ENCODE measurements at places on chromosomes 5 and 9.

- no peak for DNase-seq
Measured at GRCh38 chr9:93248386-93249040, 64.6 kb downstream of the WNK2 start.

DNA sequence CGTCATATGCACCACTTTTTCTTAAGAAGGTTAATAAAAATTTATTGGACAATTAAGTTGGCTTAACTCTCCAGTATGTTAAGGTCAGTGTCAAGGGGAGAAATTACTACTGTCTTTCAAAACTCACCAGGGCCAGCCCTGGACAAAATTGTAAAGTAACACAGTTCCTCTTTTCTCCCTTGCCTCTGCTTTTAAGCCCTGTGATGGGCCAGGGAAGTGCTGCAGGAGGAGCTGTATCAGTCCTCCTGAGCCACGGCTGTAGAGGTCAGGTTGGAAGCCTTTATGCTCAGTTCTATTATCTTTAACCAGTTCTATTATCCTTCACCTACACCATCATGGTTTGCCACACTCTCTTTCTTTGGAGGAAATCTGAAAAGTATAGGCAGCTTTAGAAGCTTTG, 11.5 kb upstream of the PPP2R2B start:
- no peak for DNase-seq

GRCh38 chr5:38468978-38469706, 87.3 kb downstream of the LIFR start:
- DNase-seq = peak; percentile 52

DNA sequence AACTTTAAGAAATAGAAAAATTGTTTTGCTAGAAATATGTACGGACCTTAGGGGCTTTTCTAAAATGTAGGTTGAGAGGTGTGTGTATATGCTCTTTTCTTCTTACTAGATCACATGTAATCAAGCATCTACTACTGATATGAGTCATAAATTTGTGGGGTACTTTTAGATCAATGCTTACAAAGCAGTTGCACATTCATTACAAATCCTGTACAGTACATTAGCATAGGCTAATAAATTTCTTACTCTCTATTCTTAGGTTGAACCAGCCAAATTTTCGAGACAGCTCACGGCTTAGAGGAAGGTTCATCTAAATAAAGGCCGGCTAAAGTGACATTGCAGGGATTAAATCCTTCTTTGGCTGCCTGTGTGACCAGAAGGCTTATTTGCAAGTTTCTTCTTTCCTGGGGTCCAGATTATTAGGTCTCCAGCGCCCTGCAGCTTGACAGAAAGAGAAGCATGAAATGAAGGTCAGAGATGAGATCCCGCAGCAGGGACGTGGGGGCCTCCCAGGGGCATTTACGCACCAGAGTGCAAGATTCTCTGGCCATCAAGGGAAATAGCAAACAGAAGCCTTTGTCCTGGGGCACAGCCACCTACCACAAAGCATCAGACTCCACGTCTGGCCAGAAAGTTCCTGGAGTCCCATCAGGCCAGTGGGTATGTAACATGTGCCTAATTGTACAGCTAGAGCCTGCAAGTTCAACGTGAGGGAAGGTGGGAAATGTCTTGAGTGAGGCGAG, 53.0 kb downstream of the NIM1K start:
- no peak for DNase-seq

GRCh38 chr5:168215646-168216045, 75.8 kb upstream of the WWC1 start:
- no peak for DNase-seq

DNA sequence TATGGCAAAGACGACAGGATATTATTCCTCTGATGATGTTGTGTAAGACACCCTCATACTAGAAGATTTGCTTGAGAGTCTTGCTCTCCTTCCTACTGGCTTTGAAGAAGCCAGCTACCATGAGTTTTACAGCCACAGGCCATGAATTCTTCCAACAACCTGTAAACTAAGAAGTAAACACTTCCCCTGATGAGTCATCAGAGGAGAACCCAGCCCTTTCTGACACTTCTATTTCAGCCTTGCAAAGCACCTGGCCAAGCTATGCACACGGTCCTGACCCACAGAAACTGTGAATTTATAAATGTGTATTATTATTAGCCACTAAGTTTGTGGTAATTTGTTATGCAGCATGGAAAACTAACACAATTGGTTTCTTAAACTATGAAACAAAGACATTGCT, 288.8 kb upstream of the ADAMTSL1 start:
- DNase-seq = no peak

DNA sequence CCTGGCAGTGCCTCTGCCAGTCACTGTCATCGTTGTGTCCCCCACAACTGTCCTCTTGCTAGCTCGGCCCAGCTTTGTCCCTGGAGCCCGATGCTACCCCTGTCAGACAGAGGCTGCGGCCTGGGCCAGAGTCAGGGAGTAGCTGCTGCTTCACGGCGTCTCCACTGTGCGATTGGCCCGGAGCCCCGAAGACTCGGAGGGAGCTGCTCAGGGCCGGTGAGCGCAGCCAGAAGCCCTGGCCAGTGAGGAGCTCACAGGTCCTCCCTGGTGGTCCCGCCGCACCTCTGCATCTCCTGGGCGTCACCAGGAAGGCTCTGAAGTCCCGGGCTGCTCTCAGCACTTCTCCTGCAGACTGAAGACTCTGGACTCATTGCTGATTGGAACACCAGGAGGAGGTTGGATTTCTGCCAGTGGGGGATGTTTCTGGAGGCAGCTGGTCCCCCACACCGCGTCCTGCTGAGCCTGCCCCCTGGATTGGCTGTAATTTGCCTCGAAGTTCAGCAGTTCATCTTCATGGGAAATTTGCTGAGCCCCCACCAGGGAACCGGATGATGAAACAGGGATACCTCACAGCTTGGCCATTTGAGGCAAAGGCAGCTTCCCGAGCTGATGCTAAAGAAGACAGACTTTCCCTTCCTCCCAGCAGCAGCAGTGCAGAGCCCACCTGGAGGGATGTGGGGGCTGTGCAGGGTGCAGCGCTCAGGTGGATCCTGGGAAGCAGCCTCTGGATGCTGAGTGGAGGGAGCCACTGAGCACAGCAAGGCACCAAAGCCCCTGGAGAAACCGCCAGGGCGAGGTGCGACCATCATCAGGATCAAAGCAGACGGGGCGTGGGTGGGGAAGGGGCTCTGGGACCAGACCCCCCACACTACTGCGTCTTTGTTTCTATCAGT, 45.6 kb downstream of the USP20 start:
- peak; percentile 59 for DNase-seq

DNA sequence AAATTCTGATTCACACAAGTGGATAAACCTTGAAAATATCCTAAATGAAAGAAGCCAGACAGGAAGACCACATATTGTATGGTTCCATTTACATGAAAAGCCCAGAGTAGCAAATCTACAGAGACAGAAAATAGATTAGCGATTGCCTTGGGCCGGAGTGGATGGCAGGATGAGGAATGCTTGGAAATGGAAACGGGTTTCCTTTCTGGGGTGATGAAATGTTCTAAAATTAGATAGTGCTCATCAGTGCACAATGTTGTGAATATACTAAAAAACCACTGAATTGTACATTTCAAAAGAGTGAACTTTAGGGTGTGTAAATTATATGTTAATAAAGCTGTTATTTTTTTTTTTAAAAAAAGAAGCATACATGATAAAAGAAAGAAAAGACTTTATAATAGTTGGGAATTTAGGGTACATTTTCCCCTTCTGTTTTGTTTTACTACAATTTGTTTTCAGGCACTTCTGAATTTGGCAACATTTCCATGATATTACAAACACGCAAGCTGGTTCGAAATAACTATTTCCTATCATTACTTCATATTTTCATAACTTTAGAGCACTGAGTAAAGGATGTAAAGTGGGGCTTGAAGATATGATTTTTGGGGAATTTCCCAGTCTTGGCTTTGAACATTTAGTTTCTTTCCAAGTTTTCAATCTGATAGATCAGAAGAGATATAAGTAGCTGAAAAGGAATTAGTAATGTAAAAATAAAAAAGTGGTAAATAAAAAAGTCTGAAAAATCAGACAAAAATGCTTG, 23.9 kb downstream of the SLC35A4 start:
- no peak for DNase-seq

DNA sequence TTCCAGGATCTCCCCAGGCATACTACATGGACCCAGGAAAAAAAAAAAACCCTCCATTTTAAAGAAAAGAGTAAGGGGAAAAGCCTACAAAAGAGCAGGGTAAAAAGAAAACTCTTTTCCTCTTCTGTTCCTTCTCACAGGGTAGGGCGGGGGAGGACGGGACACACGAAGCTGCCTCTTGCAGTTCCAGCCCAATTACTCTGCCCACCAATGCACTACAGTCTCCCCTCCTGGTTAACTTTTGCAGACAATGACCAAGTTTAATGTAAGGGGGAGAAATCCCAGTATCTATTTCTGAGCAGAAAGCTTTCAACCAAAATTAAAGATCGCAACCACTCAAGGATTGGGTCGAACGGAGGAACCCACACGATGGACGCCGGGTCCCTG, 1.3 kb downstream of the BRD3 start:
- peak; percentile 36 for DNase-seq

GRCh38 chr9:116686135-116686534, 970 bp upstream of the TRIM32 start:
- no peak for DNase-seq

DNA sequence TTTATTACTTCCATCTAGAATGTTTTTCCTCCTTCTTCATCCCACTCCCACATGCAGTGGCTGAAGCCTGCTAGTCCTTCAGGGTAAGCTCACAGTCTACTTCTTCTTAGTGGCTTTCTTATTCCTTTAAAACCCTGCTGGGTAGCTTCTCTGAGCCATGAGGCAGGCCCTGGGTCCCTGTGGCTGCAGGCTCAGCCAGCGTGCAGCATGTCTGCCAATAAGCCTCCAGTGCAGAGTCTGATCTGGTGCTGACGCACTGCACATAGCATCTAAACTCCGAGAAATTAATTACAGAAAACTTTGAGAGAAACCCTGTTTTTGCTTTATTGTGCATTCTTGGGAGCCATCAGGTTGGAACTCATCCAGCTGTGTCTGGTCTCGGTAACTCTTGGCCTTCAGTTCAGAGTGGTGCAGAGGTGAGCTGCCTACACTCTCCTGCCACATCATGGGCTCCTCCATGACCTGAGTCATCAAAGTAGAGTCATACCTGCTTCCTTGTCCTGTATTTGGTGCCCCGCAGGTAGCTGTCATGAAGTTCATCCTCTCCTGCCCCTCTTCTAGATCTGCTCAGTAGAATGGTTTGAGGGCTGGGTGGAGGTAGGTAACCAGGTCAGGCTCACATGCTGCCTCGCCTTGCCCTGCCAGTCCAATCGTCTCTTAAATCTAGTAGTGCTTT, 339.4 kb downstream of the KDM4C start:
- DNase-seq = no peak

GRCh38 chr5:73117088-73117740, 3.2 kb upstream of the TMEM171 start:
- DNase-seq = no peak

- DNase-seq = no peak
Measured at GRCh38 chr5:158066076-158066475, 207.1 kb upstream of the CLINT1 start.

- DNase-seq = no peak
Measured at GRCh38 chr5:88964831-88965230, 81.8 kb upstream of the MEF2C start.

GRCh38 chr9:130728721-130729120, 35.1 kb downstream of the EXOSC2 start:
- DNase-seq = peak; percentile 75

DNA sequence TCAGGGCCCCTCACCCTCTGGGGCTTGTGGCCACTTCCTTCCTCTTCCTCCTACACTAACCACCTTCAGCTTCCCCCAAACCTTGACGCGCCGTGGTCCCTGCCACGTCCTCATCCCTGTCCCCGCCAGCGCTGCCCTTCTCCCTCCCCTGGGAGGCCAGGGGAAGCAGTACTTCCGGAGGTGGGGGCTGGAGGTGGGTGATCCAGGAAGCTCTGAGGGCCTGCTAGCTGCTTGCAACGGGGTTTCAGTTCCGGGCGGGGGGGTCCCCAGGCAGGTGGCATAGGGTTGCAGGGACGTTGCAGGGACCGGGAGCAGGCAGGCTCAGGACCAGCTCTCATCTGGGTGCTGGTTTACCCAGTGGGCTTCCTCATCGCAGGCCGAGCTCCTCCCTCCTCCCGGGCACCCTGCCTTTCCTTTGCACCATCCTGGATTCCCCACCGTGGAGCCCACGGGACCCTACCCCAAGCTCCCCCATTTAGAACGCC, 70.0 kb downstream of the RXRA start:
- no peak for DNase-seq

DNA sequence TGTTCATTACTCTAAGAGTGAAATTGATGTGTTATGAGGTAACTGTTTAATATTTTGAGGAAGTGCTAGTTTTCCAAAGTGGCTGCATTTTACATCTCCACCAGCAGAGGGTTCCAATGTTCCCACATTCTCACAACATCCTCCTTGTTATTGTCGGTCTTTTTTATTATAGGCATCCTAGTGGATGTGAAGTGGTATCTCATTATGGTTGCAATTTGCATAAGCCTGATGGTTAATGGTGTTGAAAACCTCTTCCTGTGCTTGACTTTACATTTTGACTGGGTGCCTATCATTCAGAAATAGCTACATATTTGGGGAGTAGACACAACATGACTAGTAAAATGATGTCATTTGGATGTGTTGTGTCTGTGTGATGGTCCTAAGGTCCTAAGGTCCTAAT, 143.6 kb downstream of the MRPS30 start:
- peak; percentile 35 for DNase-seq

DNA sequence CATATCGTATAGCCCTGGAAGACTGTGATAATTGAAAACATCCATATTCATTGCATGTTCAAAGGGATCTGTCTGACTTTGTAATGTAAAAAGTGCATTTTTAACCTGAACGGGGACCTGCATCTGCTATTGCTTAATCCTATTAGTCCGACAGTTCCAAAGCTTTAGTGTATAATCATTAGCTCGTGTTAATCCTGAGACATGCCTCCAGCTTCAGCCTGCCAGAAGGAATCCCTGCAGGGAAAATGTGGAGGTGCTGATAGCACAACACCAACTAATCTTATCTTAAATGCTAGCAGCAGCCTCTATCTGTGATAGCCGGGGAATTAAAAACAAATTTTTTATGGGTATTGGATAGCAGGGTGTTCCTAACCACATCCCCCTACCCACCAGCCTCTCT, 495.2 kb downstream of the TLE4 start:
- no peak for DNase-seq

GRCh38 chr5:130333089-130333488, 428.8 kb downstream of the CHSY3 start:
- peak; percentile 78 for DNase-seq
